NCI-H1930 (cell line): ENCODE measurements at places on chromosomes 1 and 21.

DNA sequence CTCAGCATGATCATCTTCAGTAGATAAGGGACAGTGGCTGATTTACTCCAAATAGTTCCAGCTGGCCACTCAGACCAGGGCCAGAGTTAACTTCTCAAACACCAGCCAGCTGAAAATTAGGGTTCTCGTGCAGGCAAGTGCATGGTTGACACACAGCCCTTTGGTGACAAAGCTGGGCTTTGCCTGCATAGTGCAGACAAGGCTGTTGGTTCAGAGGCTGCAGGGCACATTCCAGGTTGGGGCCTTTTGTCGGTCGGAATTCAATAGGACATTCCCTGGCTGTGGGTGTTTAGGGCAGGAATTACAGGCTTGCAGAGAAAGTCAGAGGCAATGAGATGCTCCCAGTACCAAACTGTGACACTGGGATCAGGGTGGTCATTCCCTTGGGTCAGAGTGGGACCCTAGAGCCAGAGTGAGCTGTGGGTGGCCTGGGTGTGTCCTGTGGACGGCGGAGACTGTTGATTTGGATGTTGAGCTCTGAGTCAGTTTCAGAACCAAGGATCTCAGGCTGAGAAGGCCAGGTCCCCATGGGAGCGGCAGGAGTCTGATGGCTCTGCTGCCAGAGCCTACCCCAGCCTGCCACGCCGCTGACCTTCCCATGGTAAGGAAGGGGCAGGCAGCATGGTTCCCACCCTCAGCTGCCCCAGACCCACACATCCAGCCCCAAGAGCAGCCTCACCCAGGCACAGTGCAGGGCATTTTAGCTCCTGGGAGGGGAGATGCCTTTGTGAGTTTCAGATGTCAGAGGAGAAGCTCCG lies 56.2 kb downstream of the STUM start:
- DNase-seq, result no peak

- no peak for DNase-seq
These were observed 131.3 kb upstream of the C1orf21 start for GRCh38 chr1:184255560-184255959.

DNA sequence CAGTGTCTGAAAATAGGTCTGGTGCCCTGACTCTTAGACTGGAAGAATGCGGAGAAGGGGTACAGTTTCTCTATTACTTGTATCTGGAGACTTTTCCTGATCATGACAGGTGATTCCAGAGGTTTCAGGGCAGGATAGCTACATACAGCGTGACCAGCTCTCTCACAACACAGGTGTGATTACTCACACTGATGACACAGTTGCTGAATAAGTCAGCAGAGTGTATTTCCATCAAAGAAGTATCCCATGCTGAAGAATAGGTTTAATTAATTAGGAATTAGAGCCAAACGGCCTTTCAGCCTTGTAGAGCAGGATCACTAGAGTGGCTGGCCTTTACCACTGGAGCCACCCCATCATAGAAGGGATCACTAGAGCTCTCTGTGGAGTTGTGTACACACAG lies 298.6 kb downstream of the LMX1A start:
- no peak for DNase-seq

DNA sequence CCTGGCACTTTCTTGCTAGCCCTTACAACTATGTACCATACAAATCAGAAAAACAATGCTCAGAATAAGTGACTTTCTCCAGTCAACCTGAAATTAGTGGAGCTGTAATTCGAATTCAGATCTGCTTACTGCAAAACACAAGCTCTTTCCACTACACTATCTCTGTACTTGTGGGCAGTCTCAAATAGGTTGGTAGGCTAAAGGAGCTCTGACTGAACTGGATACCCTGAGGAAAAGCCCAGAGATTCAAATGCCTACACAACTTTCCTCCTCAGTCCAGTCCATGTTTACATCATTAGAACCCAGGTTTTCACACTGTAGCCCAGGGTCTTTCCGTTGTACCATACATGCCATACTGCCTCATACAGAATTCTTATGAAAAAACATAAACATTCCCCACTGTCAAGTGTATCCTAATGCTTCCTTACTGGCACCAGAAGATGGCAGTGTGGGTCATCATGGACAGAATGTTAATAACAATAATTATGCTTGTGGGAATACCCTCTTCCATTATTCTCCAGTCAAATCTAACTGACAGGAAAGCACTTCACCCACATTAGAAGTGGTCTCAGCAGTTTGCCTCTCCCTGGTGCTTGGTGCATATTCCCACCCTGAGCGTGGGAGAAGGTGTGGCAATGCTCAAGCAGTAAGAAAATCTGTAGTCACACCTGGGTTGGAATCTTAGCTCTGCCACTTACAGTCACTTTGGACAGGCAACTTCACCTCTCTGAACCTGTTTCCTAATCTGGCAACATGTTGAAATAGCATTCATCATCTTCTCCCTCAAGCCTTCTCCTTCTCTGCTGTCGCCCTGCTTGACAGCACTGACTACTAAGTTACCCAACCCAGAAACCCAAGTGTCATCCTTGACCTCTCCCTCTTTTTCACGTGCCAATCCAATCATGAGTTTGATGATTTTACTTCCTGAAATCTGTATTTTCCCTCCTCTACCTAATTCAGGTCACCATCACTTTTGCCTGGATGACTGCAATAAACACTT lies 14.4 kb upstream of the ZFYVE9 start:
- DNase-seq, result peak; percentile 38

DNA sequence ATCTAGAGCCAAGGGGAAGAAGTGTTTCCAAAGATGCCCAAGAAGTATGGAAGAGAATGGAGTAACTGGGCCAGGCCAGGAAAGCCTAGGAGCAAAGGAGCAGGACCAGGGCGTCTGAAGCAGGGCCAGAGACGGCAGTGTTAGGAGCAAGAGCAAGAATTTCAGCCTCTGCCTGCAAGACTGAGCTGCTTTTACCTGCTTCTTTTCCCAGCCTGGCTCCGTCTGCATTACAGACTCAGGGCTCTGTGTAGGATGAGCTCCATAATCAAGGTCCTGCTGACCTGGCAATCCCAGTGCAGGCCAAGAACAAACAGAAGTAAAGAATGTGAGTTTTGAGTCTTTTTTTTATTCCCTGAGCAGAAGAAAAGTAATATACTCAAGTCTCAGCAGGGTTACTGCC lies 10.1 kb downstream of the FMO1 start:
- no peak for DNase-seq

DNA sequence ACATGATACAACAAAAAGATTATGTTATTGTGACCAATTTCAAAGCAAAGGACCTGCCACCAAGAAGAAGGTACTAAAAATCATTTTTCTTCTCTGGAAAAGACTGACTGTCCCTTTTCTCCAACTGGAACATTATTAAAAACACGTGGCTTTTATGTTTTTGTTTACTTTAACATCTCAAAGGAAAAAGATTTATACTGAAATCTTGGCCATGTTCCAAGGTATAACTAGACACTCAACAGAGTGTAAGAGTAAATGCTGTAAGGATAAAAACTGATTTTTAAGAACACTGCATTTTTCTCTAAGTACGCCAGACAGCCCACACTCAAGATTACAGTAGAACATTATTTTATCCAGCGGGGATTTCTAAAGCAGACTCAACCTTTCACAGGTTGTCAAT lies 62.1 kb downstream of the BRWD1 start:
- no peak for DNase-seq

GRCh38 chr1:91883470-91883869 lies 2.5 kb downstream of the TGFBR3 start:
- DNase-seq, result no peak

DNA sequence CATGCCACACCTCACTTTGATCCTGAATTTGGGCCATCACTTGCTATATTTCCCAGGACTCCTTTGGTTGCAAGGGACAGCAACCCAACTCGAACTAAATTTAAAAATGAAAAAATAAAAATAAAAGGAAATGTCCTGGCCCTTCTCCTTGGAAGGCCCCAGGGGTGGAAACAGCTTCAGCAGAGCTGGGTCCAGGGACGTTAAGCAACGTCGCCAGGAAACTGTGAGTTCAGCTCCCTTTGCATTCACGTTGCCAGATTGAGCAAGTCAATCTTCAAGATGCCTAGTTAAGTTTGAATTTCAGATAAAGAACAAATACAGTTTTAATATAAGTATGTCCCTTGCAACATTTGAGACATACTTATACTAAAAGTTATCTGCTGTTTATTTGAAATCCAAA lies 14.6 kb upstream of the SPSB1 start:
- DNase-seq, result no peak

GRCh38 chr21:45319461-45320211 lies 31.9 kb upstream of the POFUT2 start:
- no peak for DNase-seq

- DNase-seq, result no peak
These were observed 39.7 kb upstream of the LYST start for GRCh38 chr1:235906436-235906835.

DNA sequence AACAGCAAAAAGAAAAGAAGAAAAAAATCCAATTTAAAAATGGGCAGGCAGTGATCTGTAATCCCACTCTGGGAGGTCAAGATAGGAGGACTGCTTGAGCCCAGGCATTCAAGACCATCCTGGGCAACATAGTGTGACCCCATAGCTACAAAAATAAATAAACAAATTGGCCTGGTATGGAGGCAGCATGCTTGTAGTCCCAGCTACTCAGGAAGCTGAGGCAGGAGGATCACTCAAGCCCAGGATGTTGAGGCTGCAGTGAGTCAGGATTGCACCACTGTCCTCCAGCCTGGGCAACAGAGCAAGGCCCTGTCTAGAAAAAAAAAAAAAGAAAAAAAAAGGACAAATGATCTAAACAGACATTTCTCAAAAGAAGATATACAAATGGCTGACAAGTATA lies 99.6 kb downstream of the EIF4G3 start:
- DNase-seq, result no peak

DNA sequence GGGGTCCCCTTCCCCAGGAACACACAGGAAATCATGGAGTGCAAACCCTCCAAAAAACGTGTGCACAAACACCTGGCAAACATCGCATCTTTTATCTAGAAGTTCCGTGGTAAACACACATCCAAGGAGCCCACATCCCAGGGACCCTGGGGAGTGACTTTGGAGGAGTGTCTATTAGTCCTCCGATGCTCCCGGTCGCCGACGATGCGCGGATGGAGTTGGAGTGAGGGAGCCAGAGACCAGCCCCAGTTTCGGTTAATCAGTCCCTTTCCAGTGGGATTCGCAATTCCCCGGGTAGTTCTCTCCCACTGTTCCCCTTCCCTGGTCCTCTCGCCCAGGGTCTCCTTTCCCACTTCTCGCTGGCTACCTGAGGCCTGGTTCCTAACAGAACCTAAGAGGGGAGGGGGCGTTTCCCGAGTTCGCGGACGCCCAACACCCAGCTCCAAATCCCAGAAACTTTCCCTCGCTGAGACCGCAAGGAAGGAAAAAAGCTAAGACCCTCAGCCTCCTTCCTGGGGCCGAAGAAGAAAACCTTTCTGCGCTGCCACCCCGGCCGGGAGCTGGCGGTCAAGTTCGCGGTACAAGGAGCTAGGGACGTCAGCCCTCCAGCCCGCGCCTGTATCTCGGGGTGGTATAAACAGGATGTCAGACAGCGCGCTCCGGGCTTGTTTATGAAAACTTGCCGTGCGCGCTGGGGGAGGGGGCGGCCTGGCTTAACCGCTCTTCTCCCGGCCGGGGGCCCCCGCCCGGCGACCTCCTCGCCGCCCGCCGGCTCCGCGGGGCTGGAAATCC lies 787 bp downstream of the JAK1 start:
- no peak for DNase-seq

DNA sequence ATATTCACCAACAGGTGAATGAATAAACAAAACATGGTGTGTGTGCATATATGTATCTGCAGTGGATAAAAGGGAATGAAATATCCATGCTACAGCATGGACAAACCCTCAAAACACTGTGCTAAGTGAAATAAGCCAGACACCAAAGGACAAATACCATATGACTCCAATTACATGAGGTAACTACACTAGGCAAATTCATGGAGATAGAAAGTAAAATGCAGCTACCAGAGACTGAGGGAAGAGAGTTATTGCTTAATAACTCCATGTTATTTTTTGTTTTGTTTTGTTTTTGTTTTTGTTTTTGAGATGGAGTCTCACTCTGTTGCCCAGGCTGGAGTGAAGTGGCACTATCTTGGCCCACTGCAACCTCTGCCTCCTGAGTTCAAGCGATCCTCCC lies 2.4 kb downstream of the ITLN1 start:
- no peak for DNase-seq

DNA sequence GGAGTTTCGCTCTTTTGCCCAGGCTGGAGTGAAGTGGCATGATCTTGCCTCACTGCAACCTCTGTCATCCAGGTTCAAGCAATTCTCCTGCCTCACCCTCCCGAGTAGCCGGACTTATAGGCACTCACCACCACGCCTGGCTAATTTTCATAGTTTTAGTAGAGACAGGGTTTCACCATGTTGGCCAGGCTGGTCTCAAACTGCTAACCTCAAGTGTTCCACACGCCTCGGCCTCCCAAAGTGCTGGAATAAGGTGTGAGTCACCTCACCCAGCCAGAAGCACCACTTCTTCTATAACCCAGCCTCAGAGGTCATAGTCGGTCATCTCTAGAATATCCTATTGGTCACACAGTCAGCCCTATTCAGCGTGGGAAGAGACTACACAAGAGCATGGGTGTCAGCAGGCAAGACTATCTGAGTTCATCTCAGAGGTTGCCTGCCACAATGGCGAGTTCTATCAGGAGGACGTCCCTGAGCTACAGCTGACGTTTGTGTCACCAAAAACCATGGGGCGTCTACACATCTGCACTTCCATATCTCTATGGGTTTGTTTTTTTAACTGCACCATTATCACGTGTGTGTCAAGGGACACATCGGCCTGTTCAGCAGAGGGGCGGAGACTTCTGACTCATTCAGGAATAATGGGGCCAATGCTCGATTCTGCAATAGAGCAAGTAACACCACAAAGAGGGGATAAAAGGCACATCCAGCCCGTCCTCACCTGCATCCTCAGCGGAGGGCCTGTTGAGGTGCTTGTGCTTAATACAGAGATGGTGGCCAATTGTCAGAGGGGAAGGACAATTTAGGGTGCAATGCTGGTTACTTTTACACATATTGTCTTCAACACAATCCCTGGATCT lies 256.3 kb upstream of the IRF2BP2 start:
- DNase-seq, result no peak

DNA sequence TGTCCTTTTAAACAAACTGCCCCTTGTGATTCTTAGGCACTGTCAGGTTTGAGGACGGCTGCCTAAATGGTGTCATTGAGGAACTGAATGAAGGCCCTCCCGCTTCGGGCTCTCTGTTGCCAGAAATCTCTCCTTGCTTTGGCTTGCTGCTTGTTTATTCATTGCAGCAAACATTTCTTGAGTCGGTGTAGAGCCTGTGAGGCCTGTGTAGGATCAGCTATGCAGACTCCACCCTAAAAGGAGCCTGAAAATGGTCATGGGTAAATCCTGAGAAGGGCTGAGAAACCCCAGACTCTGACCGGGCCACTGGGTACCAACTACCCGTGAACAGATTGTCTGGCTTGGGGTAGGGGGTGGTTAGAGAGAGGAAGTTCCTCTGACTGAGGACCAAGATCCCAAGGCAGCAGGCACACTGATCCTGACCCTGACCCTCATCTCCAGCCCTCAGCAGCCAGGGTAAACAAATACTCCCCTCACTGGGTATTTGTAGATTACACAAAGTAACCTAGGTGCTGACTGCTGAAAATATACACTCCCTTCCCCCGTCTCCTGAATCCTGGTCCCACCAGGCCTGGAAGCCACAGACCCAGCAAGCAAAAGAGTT lies 3.1 kb downstream of the IL6R start:
- DNase-seq, result no peak

GRCh38 chr1:234642428-234642827 lies 32.5 kb upstream of the IRF2BP2 start:
- DNase-seq, result no peak
